ENCODE measurements at places on chromosomes 5 and 9.

GRCh38 chr5:28009576-28009975, 971.2 kb upstream of the CDH9 start:
- DNase-seq = no peak

GRCh38 chr9:68919661-68920060, 94.3 kb downstream of the PRKACG start:
- DNase-seq = no peak

GRCh38 chr9:78118742-78119473, 87.3 kb upstream of the GNAQ start:
- DNase-seq = no peak

DNA sequence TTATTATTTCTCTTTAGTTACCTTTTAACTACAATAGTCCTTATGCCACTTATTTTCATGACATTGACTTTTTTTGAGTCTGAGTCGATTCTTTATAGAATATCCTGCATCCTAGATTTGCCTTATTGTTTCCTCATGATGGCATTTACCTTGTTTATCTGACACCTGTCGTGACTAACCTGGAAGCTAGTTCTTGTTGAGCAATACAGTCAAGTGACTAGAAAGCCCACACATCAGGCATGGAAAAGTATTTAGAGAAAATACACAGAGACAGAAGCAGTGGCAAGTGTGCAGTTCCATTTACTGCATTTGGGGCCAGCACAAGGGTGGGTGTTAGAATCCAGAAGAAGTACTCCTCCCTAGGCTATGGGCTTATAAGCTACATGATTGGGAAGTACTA, 97.8 kb downstream of the ERMP1 start:
- no peak for DNase-seq

GRCh38 chr5:43065387-43065947, 25.3 kb upstream of the ANXA2R start:
- no peak for DNase-seq

DNA sequence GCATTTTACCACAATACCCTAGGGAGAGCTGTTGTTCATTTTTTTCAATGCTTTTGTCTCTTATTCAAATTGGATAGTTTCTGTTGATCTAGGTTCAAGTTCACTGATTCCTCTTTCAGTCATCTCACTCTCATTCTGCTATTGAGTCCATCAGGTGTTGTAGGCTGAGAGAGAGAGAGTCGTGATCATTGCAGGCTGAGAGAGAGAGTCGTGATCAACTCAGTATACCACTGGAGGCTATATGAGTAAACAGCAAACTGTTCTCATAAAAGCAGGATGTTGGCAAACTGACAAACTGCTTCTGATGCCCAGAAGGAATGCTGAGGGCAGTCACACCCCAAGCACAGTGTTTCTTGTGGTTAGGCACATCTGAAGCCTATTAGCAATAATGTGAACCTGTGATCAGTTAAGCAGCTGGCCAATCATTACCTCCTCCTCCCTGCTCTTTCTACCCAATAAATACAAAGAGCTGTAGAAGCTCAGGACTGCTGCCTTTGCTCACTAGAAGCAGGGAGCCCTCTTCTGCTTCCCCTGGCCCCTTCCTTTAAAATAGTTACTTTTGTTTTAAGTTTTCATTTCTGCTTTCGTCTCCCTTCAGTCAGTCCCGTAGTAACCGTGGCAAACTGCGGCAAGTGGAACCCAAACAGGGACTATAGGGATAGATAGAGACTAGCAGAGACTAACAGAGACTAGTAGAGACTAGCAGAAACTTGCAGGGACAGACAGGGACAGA, 476.1 kb upstream of the ACO1 start:
- DNase-seq = no peak

DNA sequence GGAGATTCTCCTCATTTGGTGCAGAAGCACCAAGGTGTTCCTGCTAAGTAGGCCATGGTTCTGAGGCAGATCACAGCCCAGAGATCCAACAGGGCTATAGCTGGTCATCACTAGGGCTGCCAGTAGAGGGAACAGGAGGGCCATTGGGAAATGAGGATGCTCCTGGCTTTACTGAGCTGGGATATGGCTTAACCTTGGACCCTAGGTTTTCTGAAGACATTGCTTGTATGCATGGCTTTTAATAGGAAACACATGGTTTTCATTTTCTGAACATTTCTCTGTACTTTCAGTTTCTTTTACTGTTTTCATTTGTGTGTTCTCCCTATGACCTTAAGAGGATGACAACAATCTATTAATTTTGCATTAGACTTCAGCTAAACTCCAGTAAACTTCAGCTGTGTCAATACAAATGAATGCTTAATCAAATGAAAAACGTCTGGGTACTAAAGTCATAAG, at the start of gene IFNW1:
TSS of gene IFNW1 (minus strand) at position 406 of the 456 bp plus-strand sequence. CDS start at position 144, 262 bp downstream.
- DNase-seq = no peak

Measured in NCI-H1048 (cell line).